Astrocyte of the hippocampus (primary cell): ENCODE measurements at places on chromosomes 5 and 9.
A peak's percentile ranks its signal among the peaks of the same experiment; 100 is the strongest.

DNA sequence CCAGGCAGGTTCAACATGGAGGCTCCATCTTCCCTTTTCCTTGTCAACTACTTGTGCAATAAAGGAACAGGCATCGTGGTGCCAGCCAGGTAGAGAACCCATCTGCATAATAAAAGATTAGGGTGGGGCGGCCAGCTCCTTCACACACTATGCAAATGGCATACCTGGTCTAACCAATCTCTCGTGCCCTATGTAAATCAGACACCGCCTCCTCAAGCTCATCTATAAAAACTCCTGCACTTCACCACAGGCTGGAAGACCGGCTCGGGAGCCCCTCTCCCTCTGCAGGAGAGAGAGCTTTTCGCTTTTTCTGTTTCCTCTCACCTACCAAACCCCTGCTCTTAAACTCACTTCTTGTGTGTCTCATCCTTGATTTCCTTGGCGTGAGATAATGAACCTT, 244.3 kb upstream of the PUM3 start:
- no peak for DNase-seq

DNA sequence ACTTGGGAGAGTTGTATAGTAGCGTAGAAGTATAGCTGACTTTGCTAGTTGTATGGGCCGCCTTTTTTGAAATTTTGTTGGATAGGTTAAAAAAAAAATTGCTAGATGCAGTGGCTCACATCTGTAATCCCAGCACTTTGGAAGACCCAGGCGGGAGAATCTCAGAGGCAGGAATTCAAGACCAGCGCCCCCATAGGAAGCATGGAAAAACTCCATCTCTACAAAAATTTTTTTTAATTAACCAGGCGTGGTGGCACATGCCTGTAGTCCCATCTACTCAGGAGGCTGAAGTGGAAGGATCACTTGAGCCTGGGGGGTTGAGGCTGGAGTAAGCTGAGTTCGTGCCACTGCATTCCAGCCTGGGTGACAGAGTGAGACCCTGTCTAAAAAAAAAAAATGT, 59.2 kb downstream of the SMC5 start:
- no peak for DNase-seq

DNA sequence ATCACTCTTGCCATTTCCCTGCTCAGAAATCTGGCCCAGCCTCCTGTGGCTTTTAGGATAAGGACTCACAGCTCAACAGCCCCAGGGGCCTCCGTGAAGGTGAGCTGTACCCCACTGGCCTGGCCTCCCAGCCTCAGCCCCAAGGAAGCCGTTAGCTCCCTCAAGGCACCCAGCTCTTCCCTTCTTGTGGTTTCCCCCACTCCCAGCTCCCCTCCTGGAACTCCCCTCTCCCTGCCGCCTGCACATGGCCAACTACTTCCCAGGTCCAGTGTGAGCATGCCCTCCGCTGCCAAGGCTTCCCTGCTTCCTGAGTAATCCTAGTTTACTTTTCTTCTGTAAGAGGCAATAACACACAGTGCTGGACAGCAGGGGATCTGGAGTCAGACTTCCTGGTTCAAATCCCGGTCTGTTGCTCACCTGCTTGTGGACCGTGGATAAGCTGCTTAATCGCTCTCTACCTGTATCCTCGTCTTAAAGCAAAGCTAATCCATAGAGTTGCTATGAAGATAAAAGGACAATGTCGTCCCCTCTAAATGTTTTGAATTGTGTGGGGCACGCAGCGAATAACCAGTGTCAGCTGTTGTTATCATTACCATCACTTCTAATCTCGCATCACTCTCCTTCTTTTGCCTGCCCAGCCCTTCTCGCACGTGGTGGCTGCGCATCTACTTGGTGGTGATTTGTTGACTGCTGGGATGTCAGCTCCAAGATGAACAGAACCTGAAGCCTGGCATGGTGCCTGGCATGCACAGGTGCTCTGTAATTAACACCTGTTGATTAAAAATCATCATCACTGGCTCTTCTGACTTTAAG, 86.6 kb downstream of the C5orf15 start:
- DNase-seq = no peak

DNA sequence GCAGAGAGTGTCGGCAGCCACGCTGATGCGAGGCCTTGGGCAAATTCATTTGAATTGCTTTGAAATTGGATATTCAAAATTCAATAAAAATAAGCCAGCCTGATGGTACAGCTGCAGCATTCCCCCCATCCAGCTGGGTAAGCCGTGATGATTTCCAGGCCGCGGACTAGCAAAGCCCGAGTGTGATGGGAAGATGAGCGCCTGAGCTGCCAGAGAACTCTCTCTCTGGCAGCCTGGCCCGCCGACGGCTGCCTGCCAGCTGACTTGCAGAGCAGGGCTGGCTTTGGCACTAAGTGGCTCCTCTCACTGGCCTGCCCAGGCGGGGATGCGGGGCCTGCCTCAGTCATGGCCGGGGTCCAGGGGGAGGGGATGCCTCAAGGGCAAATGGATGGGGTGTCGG, 268.3 kb upstream of the WWC1 start:
- DNase-seq = peak; percentile 47

- DNase-seq = peak; percentile 53
Measured at GRCh38 chr5:36655161-36655560, 48.8 kb downstream of the SLC1A3 start.

GRCh38 chr9:13674926-13675637, 395.6 kb upstream of the MPDZ start:
- DNase-seq = no peak

DNA sequence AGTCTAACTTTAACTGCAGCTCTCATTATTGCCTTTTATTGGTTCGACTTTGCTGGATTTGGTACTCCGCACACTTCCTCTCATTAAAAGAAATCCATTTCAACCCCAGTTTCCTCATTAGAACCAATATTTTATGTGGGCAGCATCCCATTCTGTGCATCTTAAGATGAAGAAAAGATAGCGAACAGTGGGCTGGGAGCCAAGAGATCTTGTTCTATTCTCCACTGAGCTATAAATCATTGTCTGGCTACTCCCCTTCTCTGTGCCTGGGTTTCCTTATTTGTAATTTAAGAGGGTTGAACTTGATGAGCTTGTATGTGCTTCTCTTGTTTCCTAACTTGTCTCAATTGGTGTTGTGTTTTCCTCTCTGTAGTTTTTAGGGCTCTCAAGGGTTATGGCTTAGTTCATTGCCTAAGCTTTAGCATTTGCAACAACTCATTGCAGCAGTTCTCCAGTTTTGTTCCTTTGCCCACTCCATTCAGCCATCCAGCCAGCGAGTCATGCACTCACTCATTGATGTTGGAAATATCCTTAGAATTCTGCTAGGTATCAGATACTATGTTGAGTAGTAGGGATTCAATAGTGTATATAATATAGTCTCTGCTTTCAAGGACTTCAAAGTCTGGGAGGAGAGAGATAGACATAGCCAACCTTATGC, 273.3 kb upstream of the TNC start:
- DNase-seq = no peak

DNA sequence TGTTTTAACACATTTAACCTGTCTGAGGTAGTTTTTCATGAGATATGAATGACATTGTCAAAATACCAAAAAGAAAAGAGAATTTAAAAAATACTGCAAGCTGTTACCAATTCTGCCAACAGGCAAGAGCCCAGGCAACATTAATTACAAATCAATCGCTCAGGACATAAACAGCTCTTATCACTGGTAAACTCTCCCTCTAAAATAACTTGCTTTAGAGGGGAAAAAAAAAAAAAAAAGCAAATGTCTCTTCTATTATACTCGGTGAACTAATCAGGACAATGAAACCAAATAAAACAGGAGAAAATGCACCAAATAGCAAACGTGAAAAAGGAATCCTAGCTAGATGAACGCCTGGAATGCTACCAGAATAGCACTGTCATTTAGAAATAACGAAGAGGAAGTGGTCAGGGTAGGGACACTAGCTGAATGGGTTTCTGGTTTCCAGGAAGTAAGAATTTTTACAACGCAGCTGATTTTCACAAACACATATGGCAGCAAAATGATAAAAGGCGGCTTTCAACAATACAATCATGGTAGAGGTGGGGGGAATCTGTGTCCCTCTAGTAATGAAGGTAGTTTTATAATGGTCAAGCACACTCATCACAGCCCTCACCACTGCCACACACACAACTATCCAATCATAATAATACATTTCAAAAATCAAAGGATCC, 94.9 kb downstream of the DENND1A start:
- peak; percentile 44 for DNase-seq

DNA sequence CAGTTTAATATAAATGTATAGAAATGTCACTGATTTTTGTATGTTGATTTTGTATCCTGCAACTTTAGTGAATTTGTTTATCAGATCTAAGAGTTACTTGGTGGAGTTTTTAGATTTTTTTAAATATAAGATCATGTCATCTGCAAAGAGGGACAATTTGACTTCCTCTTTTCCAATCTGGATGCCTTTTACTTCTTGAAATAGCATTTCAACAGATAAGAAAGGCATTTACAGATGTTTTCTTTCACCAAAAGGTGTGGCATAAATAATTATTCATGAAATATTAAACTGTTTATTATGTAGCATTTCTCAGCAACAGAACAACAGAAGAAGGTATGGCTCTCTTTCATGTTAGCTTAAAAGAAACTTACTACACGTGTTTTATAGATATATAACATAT, 34.9 kb upstream of the NIPBL start:
- no peak for DNase-seq

DNA sequence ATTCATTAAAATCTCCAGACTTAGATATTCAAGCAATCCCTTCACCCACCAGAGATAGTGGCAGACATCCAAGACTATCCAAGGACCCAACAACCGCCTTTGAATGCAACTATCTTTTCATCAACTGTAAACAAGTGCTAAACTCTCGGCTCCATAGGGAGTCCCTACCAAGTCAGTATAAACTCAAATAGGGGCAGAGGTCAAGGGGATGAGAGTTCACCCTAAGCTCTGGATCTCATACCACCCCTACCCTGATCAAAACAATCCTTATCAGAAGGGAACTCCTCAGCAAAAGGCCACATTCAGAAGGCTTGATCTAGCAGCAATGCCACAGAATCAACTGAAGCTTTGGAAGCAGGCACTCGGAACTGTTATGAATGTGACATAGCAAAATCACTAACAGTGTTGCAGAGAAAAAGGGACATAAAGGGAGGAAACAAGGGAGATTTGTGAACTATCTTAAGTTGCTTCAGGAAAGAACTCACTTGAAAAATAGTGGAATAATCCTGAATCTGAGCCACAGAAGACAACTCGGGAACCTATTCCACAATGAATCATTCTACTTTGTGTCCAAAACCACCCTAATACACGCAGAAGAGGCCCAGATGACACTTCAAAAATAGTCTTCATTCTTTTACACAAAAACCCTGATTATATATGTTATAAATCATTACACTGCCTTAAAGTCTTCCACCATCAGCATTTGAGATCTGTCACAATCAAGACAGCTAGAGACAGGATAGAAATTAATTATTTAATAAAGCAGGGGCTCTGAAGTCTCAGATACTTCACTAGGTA, 49.8 kb downstream of the NR6A1 start:
- DNase-seq = peak; percentile 73

DNA sequence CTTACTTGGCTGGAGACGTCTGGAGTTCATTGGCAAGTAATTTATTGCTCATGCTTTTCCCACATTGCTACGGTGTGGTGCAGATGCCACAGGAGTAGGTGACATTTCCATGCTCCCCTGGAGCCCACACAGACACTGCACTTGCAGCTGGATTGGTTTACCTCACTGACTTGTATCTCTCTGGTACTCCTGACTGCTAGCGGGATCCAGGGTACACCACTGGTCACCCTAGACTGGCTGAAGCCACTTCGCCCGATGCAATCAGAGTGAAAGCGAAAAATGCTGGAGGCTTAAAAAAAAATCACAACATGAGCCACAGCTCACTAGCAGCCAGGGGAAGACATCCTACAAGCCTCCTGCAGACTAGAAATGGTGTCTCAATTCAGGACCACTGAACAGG, 32.6 kb upstream of the SLIT3 start:
- DNase-seq = no peak

DNA sequence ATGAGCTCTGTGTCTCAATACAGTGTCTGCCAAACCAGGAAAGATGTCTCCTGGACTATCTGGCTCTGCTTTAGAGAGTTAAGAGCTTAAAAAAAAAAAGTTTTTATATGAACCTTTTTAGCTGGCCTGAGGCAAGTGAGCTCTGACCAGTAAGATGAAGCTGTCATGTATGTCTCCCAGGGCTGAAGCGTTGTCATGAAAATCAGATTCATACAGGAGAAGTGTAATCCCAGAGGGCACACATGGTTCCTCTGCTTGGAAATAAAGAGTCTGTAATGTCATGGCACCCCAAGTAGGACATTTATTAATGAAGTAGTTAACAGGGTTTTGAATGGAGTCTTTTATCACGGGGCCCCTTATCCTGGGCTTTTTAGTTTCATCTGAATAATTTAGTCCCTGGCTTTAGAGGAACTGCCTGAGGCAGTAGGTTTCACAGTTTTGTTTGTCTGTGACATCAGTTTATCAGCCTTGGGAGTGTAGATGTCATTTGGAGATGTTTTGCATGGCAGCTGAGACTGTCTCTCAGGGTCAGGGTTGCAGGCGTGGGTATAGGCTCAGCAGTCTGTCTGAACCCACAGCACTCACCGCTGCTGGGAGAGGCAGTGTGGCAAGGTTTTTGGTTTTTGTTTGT, 223.3 kb downstream of the DIRAS2 start:
- DNase-seq = no peak

DNA sequence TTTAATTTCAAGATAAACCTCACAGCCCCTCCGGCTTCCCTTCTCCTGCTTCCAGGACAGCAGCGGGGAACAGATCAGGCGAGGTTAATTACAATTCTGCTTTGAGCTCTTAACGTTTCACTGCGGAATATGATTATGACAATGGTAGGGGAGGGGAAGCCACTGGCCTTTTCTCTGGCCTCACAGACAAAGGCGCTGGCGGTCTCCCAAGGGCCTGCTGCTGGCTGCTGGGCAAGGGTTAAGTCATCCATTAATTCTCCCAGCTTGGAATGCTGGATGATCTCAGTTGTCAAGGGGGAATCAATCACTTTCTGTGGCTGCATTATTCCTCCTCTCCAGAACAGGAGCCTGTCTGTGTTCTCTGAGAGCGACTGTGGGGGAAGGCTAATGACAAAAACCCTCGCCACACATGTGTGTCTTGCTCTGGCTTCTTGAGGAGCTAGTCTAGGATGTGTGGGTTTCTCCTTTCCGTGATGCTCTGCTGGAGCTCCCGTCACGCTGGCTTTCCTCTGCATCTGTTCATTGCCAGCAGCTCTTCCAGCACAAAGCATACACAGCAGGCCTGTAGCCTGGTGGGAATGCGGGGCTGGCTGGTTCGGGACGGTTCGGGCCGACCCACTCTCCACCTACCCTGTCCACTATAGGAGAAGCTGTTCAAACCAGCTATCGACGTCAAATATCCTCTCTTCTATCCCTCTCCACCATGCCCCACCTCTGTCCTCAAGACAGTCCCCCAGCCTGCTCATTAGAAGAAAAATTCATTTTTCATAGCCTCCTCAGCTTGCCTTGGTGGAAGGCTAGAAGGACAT, 82.8 kb downstream of the DCP2 start:
- peak; percentile 92 for DNase-seq

DNA sequence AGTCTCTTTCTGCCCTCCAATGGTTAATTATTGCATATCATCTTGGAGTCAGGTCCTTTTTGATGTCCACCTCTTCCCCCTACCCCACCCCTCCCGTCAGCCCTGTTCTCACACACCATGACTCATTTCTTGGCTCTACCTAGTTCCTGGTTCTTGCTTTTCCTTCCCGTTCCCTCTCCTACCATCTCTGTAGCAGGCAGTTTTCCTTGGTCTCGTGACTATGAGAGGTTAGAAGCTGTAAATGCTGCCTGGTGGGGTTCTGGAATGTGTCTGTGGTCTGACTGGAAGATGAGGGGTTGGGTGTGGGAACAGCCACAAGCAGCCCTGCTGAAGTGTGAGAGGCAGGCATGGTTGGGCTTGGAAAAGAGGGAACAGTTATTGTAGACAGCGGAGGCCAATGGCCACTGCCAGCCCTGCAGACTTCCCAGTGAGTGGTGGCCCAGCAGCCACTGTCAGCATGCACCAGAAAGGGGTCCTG, 18.2 kb downstream of the SLC22A5 start:
- DNase-seq = peak; percentile 98
